ENCODE measurements at places on chromosomes 6 and 20.

GRCh38 chr6:81293896-81294295, 458.6 kb downstream of the TENT5A start:
- DNase-seq = no peak

DNA sequence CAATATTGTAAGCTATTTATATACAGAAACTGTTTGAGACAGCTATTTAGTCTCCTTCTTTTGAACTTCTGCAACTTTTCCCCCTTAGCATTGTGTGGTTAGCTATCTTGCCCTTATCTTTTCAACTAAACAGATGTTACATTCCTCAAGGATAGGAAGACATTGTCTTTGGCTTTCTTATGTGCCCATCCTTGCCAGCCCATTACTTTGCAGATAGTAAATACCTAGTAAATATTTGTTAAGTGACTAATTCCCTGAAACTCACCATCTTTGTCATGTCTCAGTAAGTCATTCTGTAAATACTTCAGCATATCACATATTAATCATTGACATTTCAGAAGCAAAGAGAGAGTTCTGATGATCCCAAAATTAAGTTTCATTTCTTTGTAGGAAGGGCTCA, 69.1 kb upstream of the FLRT3 start:
- no peak for DNase-seq

DNA sequence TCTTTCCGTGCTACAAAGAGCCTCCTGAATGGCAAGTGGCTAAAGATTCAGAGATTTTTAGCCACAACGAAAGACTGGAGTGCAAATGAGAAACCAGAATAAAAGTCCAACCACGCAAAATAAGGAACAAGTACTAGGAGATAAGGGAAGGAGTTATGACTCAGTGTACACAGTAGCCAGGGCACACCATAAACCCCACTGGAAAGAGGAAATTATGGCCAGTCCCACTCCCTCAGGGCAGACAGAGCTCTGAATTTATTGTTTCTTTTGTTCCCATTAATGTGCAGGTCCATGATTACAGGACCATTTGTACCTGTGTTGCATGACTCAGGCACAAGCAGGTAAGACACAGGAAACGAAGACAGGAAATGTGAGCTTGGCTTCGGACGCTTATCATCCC, 150.3 kb upstream of the PREP start:
- DNase-seq = no peak

DNA sequence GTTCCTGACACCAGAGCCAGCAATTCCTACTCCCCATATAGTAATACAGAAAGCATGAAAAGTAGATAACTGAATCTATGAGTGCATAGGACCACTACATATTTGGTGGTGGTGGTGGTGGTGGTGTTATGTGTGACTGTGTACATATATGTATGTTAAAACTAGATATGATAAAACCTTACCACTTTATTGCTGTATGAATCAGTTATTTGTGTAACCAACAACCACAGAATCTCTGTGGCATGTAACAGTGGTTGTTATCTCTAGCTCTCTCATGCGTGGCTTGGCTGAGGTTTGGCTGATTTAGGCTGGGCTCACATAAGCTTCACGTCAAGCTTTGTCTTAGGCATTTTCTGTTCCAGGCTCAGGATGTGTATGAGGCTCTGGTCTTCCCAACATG, 55.7 kb downstream of the PLCB1 start:
- no peak for DNase-seq

GRCh38 chr6:109308018-109308492, 74.2 kb downstream of the CD164 start:
- no peak for DNase-seq
